ENCODE measurements at places on chromosomes 5 and 9.

DNA sequence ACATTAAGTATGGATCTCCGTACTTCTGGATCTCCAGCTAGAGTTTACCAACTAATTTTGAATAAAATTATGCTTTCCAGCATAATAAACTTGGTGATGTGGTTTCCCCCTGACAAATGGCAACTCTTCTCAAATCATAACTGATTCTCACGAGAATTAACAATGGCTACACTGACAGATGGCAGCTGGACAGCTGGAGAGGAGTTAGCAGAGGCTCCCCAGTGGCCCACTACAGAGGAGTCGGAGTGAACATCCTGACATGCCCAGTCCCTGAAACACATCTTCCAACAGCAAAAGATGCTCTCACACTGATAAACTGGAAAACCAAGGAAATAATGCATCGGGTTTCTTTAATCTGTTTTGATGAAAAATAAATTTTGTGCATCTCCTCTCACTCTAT, 239.6 kb downstream of the MAN2A1 start:
- DNase-seq, result no peak

DNA sequence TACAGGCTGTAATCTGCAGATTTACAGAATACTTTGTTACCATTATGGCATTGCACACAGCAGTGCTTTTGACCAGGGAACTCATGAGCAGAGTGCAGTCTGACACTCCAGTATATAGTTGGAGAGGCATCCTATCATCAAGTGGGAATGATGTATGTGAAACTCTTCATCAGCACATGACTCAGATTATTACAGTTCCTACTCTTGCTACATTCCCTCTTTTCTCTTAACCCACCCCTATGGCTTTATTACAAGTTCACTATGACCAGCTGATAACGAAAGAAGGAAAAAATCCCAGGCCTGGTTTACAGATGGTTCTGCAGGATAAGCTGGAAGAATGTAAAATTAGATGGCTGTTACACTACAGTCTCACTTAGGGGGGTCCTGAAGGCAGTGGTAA, 385.9 kb downstream of the RASEF start:
- DNase-seq, result no peak

GRCh38 chr5:9125852-9126251, 420.0 kb downstream of the SEMA5A start:
- no peak for DNase-seq

DNA sequence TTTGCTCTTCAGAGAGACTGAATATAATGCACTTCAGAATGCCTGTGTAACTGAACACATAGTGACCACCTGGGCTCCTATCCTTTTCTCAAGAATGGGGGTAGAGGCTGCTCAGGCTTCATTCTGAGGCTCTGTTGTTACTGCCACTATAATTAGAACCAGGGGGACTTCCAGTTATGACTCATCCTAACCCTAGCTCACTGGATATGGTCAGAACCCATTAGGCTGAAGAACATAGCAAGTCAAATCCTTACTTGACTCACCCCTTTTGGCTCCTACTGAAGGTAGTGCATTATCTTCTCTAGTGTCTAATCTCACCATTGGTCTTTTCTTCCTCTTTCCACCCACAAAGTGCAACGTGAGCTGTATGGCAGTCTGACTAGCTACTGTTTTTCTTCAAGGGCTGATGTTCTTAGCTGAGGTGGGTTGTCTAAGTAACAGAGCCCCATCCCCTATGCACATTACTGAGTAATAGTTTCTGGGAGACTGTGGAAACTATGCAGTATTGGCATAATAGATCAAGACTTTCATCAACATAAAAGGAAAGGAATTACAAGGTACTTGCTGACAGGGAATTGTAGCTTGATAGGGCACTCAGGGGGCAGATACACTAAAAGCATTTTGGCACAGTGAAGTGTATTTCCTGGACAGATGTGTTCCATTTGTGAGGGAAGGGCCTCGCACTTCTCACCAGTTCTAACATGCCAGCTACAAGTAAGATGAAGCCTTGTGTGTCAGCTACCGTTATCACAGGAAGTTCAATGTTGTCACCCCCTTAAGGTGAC, 431.0 kb upstream of the MEF2C start:
- DNase-seq, result no peak

DNA sequence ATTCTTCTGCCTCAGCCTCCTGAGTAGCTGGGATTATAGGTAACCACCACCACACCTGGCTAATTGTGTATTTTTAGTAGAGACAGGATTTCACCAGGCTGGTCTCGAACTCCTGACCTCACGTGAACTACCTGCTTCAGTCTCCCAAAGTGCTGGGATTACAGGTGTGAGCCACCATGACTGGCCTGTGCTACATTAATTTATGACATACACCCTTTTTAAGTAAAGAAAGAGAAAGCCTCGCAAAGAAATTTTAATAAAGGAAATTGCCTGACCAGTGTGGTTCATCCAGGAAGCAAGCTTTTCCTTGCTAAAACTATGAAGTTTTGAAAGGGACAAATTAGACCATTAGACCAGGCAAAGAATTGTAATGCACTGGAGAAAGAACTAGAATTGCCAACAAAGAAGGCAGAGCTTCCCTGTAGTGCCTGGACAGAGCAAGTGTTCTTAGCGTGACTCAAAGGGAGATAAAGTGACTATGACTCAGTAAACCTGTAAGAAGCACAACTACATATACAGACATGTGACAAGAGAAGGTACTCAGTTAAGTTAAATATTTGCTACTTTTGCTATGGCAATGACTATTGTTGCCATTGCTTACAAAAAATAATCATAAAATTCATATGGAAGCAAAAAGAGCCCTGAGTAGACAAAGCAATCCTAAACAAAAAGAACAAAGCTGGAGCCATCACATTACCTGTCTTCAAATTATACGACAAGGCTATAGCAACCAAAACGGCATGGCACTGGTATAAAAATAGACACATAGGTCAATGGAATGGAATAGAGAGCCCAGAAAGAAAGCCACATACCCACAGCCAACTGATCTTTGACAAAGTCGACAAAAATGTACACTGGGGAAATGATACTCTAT, 54.6 kb downstream of the FYB1 start:
- DNase-seq, result no peak

GRCh38 chr9:131104016-131104740, 7.8 kb downstream of the AIF1L start:
- DNase-seq, result no peak

DNA sequence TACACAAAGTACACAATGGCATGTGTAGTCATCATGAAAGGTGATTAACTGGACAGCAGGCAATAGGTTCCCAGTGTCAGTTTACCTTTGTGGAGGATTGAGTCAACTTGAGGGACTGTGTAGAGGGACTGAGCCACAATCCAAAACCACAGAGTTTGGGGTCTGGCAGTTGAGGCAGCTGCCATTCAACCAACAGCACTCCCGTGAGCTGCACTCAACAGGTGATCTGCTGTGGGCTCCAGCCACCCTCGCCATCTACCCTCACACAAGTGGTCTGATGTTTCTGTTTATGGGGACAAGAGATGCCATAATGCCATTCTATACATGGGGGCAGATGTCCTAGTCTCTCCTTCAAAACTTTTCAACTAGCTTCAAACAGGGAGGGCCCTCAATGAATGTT, 2.9 kb upstream of the DELE1 start:
- DNase-seq, result no peak

DNA sequence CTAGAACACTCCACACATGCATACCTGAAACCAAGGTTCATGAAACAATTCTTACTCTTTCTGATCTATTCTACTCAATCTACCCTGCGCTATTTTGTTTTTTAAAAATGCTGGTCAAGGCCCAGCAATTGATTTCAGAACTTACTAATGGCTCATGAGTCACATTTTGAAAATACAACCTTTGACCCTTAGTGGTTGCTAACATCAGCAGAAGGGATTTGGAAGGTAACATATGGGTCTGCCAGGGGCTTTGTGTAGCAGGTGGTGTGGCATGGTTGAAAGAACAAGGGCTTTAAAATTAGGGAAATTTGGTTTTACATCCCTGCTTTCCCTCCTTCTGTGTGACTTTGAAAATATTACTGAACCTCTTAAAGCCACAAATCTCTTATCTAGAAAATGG, 101.4 kb downstream of the ATG10 start:
- DNase-seq, result no peak

GRCh38 chr9:76255781-76256455, 138.3 kb downstream of the RFK start:
- peak; percentile 81 for DNase-seq

DNA sequence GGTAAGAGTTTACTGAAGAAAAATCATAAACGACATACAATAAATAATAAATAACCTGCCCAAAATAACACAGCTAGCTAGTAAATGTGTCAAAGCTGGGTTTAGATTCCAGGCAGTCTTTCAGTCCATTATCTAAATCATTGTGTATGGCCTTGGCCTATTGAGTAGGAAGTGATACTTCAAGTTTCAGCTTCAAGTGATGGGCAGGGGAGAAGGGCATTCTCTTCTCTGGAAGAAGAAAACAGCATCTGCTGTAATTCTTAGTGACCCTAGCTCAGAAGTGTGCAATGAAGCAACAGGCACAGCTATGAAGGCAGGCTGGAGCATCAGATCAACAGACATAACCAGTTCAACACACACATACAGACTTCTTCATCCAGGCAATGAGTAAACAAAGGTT, 42.5 kb downstream of the FNIP1 start:
- no peak for DNase-seq

- no peak for DNase-seq
Observed at GRCh38 chr9:132543960-132544359, 38.4 kb upstream of the BARHL1 start.

DNA sequence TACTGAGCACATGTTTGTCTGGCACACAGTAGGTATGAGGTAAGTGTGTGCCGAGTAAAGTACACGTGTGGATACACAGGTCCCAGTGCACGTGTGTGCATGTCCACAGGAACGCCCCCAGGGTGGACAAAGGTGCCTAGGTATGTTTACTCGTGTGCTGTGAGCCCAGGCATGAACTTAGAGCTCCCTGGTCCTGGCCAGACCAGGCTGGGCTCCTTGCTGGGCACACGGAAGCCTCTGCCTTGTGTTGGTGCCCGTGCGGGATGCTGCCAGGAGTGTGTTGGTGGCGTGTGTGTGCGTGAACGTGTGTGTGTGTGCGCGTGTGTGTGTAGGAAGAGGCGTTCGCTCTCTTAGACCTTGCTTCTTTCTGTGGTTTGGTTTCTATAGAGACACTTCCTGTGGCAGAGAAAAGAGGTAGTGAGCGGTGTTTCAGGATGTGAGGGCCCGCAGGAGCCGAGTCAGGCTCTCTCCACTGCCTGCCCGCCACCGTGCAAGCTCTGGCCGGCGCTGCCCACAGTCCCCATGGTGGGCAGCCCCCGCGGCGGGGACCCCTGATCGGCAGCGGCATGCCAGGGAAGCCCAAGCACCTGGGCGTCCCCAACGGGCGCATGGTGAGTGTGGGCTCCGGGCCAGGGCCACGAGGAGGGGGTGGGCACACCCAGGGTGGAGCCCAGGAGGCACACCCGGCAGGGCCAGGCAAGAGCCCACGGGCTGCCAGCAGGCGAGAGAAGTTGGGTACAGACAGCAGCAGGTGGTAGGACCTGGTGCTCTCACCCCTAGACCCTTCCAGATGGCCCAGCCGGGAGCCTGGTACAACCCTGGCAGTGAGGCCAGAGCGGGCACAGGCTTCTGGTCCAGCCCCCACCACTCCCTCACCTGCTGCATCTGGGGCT, at the start of gene RGS14:
Gene RGS14, plus strand, starts transcription at position 466 of the 893 bp plus-strand sequence. Its CDS starts 101 bp downstream, at position 567.
- no peak for DNase-seq

DNA sequence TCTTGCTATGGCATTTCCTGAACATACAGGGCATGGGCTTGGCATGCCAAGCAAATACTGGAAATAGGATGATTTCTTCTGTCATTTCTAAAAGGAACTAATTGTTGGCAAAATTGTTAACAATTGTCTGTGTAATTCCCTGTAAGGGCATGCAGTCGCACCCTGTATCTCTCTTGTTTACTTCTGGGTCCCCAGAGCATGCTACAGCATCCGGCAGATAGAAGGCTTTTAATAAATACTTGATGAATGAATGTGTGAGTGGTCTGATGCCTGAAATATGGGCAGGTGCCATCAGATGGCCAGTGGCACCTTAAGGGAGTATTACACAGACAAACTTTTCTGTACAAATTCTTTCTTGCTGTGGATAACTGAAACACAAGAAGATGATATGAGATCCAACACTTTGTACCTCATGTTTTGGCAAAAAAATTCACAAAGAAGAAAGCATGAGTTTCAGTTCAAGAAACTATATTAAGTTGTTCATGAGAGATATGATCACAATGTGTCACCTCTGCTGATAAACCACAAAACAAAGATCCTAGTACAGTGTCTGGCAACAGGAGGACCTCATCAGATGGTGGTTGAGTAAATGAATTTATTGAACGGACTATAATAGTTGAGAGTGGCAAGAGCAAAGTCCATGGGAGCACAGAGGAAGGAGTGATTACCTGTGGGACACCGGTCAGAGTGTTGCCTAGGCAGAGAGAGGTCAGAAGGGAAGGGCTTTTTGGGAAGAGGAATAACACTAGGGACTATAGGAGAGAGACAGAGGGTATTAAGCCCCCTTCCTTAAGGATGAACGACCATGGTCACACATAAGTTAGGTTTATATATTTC, 194.2 kb downstream of the ATP10B start:
- DNase-seq, result no peak

- no peak for DNase-seq
Observed at GRCh38 chr9:107530679-107531078, 41.1 kb upstream of the KLF4 start.

DNA sequence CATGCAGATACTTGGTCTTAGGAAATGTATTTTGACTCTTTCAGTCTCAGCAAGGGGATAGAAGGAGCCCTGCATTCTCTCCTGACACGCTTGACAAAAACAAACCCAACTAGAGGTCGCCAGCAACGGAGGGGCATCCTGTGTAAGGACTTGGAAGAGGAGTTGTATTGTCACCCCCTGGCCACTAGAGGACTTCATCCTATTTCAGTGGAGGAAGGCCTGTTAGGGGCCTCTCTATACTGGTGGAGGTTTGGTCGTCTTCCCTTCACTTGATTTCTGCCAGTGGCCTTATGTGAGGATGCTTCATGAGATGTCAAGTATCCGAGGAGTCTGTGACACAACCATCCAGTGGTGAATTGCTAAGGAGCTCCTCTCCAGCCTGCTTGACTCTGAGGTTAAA, 122.8 kb upstream of the STC2 start:
- DNase-seq, result no peak

Measured in tibial artery (tissue), 4 donors.